ENCODE measurements at places on chromosomes 13 and 19. TPM values are rescaled to one million over a fixed set of nuclear protein-coding genes. Genes with fewer than 3 reads are reported as not detected.

The SLC25A41 gene
- total RNA-seq: not detected

The CYP4F2 gene
- total RNA-seq: 0.24 TPM

GRCh38 chr19:53942001-53942786 is 20.5 kb upstream of the CACNG8 start:
- H3K27me3 ChIP-seq: peaks cover 58% of the 10 kb centered on the region
- H3K27ac ChIP-seq: no peak overlapping the region
- H3K4me3 ChIP-seq: no peak overlapping the region

The FXYD1 gene
- total RNA-seq: 3.4 TPM

The ZNF560 gene
- total RNA-seq: 0.12 TPM

- peaks cover 22% of the 10 kb centered on the region for H3K4me1 ChIP-seq
- H3K27ac ChIP-seq: no peak overlapping the region
- H3K4me3 ChIP-seq: no peak overlapping the region
- H3K36me3 ChIP-seq: no peaks in the 10 kb centered on the region
- no peak for DNase-seq
Observed at GRCh38 chr13:82687884-82688283, 1194.4 kb downstream of the SLITRK1 start.

GRCh38 chr13:114263578-114263977 is 17.8 kb upstream of the UPF3A start:
- H3K27ac ChIP-seq: peak overlapping the region; percentile 57
- peaks cover 16% of the 10 kb centered on the region for H3K4me1 ChIP-seq
- no peaks in the 10 kb centered on the region for H3K27me3 ChIP-seq
- peaks cover 54% of the 10 kb centered on the region for H3K36me3 ChIP-seq
- H3K4me3 ChIP-seq: no peak overlapping the region

DNA sequence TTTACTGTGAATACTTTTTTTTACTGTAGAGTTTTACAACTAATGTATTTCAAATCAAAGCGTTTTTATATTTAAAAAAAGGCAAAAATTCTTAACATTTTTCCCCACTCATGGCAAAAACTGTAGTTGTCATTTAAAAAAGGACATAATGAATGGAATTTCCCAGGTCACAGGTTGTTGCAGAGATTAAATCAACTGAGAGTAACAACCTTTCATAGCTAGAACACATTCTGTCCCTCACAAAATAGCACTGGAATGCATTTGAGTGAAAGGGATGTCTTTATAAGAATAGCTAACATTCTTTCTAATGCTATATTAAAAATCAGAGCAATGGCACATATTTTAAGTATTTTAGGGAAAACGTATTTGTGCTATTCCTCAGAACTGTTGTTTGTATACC is 1393.3 kb upstream of the ATXN8OS start:
- no peaks in the 10 kb centered on the region for H3K27me3 ChIP-seq
- H3K4me1 ChIP-seq: no peaks in the 10 kb centered on the region
- no peaks in the 10 kb centered on the region for H3K36me3 ChIP-seq
- H3K27ac ChIP-seq: no peak overlapping the region
- no peak overlapping the region for H3K4me3 ChIP-seq

- peak overlapping the region; percentile 77 for H3K4me3 ChIP-seq
- peak; percentile 85 for DNase-seq
- no peaks in the 10 kb centered on the region for H3K36me3 ChIP-seq
- peaks cover 46% of the 10 kb centered on the region for H3K27me3 ChIP-seq
- H3K27ac ChIP-seq: peak overlapping the region; percentile 67
Observed at GRCh38 chr19:35869327-35870123, 1.2 kb downstream of the APLP1 start.

DNA sequence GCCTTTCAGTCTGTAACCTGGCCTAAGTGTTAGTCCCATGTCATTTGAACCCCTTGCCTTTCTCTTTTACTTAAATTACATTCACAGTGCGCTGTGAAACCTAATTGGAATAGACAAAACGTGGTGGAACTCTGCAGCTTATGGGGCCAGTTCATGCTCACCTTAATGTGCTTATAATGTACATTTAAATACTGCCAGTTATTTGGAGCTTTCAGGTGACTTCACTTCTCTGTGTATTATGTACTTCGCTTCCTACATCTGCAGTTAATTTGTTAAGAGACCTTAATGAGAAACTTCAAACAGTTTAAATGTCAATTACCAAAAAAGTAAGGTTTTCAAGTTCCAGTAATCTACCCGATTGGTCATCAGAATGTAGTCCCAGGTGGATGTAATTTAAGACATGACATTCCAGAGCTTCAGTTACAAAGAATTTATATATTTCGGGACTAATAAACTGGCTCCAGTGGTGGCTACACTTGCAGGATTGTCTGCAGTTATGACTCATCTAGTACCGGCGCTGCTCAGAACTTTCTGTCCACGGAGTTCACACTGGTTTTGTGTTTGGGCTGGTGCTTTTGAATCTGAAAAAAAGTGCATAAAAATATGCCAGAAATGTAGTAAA is 125.3 kb downstream of the TM9SF2 start:
- no peaks in the 10 kb centered on the region for H3K36me3 ChIP-seq
- no peak overlapping the region for H3K27ac ChIP-seq
- no peak for DNase-seq
- no peak overlapping the region for H3K4me3 ChIP-seq
- no peaks in the 10 kb centered on the region for H3K27me3 ChIP-seq

GRCh38 chr19:41298348-41298964 is 11.5 kb upstream of the CCDC97 start:
- H3K36me3 ChIP-seq: peaks cover 78% of the 10 kb centered on the region
- peaks cover 87% of the 10 kb centered on the region for H3K4me1 ChIP-seq
- DNase-seq: no peak
- H3K27ac ChIP-seq: peak overlapping the region; percentile 77

The MBD3L2 gene
- total RNA-seq: not detected

The RAB11B gene
- total RNA-seq: 61.9 TPM

DNA sequence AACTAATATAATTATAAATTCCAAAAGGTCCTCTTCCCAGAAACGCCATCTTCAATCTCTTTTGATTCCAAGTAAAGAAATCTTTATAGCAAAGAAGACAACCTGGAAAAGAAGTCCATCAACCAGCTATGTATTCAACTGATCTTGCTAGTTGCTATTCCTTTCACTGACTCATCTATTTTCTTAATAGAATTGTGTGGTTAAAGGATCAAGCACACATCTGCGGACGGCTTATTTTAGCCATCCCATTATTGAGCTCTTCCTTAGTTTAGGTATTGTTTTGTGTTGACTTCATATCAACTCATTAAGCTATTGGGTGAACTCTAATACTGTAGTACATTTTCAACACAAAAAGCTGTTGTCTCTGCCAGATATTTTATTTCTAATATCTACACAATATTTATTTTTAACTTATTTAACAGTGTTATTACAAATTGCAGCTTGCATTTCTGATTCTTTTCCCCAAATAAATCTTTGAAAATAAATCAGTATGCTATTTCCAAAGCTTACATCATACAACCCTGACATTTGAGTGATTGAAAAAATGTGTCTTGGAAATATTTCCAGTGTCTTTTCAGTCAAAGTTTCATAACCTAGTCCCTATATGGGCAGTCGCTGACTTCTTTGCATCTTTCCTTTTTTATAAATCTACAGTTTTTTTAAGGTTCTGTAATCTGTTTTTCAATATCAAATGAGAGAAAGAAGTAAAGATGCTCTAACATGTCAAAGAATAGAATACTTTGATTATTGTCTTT is 158.8 kb upstream of the SPRY2 start:
- no peak overlapping the region for H3K4me3 ChIP-seq
- no peak for DNase-seq
- no peak overlapping the region for H3K27ac ChIP-seq
- no peaks in the 10 kb centered on the region for H3K4me1 ChIP-seq
- H3K27me3 ChIP-seq: peaks cover 2% of the 10 kb centered on the region

DNA sequence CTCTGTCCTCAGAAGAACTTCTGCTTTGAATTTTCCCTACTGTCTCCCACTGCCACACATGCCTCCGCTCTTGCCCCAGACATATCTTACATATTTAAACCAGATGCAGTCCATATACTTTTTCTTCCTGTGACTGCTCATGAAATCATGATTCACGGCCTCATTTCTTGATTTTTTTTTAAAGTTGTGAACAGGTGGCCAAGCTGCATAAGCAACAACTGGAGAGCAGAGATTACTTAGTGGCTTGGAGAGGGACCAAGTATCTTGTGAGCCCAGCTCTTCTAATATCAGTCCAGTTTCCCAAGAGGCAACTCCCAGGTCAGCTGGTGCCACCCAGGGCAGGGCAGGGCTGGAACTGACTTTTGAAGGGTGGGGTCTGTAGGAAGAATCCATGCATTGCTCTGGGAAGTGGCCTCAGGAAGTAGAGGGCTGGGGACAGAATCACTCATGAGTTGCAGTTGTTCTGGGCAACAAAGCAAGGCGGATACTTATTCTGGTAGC is 152.4 kb downstream of the LMO7 start:
- no peaks in the 10 kb centered on the region for H3K27me3 ChIP-seq
- H3K4me3 ChIP-seq: no peak overlapping the region
- H3K36me3 ChIP-seq: peaks cover 9% of the 10 kb centered on the region
- no peak for DNase-seq
- H3K27ac ChIP-seq: no peak overlapping the region

DNA sequence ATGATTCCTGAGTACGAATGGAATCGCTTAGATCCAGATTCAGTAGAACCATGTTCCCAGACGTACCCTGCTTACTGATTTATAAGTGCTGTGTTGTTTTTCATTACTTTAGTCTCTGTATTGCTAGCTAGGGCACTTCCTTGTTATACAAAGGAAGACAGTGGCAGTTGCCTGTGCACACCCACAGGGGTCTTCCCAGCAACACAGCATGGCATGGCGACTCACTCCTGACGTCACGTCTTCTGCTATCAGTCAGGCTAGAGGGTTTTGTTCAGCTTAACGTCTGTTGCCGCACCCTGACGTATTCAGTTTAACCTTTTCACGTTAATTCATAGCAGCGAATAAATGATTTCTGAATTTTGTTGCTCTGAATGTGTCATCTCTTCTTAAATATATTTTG is 295.1 kb downstream of the MYO16 start:
- H3K27ac ChIP-seq: no peak overlapping the region
- H3K4me1 ChIP-seq: no peaks in the 10 kb centered on the region
- DNase-seq: no peak
- peaks cover 5% of the 10 kb centered on the region for H3K27me3 ChIP-seq
- H3K36me3 ChIP-seq: no peaks in the 10 kb centered on the region

DNA sequence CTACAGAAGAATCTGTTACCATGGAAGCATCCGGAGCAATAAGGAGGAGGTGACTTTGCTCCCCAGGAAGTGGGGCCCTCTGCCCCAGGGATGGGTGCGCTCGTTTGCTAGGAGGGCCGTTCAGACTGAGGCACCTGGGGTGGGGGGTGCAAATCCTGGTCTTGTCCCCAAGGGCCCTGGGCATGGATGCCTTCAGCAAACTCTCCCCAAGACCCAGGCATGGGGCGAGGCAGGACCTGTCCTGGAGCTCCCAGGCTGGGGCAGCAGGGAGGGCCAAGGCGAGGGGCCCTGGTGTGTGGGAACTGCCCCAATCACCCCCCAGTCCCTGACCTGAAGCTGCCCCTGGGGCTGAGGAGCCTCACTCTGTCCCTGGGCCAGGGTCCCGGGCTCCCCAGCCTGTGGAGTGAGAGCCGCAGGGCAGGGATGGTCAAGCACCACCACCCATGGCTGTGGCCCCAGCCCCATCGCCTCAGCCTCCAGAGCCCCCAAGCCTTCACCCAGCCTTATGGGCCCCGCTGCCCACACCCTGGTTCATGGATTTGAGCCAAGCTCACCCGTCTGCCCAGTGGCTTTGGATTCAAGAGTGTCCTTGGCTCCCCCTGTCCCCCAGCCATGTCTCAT is 240.6 kb upstream of the SGCG start:
- no peak overlapping the region for H3K4me3 ChIP-seq
- no peaks in the 10 kb centered on the region for H3K4me1 ChIP-seq
- DNase-seq: no peak
- H3K27ac ChIP-seq: no peak overlapping the region
- no peaks in the 10 kb centered on the region for H3K36me3 ChIP-seq

The OR7A5 gene
- total RNA-seq: not detected
